ENCODE measurements at places on chromosomes 11 and 22.

DNA sequence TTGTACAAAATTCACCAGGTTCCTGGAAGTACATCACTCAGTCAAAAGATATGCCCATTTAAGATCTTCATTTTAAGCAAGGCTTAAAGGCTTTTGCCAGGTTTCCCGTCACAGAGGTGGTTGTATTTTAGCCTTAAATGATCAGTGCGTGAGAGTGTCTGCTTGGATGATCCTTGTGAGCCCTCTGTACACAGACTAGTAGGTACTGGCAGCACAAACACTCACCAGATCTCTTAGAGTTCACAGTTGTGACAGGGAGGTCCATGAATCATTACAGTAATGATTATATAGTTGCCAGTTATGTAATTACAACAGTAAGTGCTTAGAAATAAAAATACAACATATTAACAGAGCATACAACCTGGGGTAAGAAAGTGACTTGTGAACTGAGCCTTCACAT, 84.2 kb upstream of the SLC25A18 start:
- no peak for DNase-seq

DNA sequence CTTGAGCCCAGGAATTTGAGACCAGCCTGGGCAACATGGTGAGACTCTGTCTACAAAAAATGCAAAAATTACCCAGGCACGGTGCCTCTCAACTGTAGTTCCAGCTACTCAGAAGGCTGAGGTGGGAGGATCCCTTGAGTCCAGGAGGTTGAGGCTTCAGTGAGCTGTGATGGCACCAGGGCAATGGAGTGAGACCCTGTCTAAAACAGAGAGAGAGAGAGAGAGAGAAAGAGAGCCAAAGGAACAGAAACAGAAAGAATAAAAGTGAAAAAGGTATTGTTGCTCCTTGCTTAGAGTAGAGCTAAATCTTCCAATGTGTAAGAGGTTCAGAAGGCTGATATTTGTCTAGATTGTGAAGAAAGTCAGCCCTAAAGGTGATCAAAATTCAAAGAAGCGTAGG, 8.9 kb upstream of the ETS1 start:
- no peak for DNase-seq

- no peak for DNase-seq
Observed at GRCh38 chr11:22713336-22713735, 46.9 kb downstream of the GAS2 start.

- DNase-seq: no peak
Observed at GRCh38 chr22:39130892-39131855, 21.3 kb downstream of the CBX7 start.

GRCh38 chr22:18966748-18967147, 30.7 kb upstream of the PRODH start:
- no peak for DNase-seq

DNA sequence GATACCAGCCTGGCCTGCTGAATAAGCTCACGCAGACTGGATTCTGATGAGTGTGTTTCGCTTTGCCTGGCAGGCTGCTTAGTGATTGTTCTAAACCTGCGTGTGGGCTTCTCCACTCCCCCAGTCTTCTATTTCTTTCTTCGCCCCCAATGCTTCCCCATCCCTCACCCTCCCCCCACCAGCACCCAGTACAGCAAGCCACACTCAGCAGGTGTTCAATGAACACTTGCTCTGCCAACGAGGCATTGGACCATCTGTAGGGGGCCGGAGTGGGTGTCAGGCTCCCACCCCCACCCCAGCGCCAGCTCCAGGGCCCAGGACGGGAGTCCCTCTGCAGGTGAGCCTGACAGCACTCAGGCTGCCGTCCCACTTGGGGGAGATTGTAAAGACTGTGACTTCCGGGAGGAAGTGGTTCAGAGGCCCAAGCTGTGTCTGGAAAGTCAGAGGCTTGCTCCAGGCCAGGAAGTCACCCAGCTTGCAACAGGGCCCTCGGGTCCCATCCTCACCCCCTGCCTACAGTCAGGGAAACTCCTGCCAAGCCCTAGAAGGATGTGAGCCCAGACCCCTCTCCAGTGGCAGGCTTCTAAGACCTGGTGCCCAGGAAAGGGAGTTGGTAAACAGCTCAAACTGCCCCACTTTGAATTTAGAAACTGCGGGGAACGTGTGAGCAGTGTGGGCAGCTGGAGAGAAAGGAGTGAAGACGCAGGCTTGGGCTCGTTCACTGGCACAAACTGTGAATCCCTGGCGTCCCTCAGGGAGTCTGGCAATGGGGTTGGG, 66.3 kb upstream of the PRDM11 start:
- no peak for DNase-seq

DNA sequence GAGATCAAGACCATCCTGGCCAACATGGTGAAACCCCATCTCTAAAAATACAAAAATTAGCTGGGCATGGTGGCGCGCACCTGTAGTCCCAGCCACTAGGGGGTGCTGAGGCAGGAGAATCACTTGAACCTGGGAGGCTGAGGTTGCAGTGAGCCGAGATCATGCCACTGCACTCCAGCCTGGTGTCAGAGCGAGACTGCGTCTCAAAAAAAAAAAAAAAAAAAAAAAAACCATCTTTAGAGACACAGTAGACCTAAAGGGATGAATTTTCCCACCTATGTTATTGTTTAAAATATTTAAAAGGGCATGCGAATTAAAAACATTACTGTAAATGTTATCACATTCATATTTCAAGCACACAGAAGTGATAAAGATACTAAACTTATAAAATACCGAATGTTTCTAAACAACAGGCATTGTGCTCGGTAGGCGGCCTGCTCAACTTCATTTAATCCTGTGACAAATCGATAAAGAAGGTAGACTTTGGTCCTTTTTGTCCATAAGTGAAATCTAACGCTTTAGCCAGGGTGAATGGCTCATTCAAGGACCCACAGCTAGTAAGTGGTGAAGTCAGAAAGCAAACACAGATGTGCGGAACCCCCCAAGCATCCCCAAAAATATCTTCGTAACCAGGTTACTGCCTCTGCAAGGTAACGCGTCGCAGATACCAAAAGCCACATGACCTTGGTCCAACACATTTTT, 16.1 kb downstream of the NCAPD3 start:
- DNase-seq: no peak

DNA sequence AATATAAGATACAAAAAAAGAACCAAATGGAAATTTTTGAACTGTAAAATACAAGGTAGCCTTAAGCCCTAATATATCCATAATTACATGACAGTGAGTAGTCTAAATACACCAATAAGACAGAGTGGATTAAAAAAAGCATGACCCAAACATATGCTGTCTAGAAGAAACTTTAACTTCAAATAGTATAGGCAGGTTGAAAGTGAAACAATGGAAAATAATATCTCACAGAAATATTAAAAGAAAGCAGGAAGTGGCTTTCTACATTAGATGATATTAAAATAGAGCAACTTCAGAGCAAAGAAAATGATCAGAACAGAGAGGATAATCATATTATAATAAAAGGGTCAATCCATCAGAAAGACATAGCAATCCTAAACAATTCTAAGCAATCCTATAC, 21.8 kb downstream of the DCUN1D5 start:
- no peak for DNase-seq

- no peak for DNase-seq
Observed at GRCh38 chr11:111981270-111981669, 43.9 kb upstream of the DLAT start.
